ENCODE measurements at places on chromosomes 4 and X.

- DNase-seq = no peak
Measured at GRCh38 chr4:173208420-173208819, 39.8 kb downstream of the GALNT7 start.

GRCh38 chr4:95093936-95094929 lies 336.5 kb downstream of the BMPR1B start:
- no peak for DNase-seq

DNA sequence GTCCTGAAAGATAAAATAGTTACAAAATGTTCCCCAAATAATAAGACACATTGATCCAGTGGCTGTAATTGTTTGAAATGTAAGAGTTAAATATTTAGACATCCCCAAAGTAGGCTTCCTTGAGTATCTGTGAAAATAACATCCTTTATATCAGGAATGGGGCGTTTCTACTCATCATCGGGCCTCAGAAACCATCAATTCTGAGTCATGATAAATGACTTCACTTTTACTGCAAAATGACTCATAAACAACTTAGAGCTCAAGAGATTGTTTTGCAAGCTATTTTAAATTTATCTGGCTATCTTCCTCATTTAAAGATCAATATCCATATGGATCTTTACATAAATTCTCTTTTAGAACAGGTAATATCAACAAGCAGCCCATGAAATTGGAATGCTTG lies 369.4 kb upstream of the CNKSR2 start:
- DNase-seq = no peak

GRCh38 chr4:83261307-83261706 lies 23.3 kb downstream of the COQ2 start:
- DNase-seq = no peak

DNA sequence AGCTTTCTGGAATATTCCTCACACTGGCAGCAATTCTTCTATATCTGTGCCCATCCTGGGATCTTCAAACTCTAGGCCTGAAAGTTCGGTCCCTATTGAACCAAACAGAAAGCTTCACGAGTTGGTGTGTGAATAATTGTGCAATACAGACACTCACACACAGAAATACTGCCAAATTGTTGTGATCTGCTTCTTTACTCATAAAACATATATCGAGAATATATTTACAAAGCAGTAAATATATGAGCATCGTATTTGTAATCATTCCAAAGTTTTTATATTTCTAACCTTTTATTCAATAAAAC lies 56.6 kb upstream of the BEX4 start:
- no peak for DNase-seq

DNA sequence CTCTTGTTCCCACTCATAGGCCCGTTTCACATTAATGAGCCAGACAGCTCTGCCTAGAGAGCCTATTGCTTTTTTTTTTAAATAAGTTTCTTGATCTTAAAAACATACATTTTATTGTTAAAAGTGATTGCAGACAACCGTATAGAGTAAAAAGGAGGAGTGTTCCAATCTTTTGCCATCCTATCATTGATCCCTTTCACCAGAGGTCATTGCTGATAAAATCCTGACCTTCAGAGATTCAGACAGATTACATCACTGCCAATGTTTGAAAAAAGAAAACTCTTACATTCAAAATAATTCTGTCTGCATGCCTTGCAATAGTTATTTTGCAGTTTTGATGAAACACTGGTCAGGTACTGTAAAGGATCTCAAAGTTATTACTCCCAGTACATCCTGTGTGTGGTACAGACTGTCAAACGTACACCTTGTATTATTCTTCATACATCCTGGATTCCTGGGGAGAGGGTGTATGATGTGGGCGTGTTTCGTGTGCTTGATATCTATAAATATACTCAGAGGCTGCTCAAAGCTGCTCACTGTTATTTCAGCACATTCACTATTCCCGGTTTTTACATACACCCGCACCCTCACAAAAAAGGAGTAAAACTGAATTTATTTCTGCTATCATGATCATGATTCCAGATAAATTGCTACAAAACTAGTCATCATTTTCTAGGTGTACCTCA lies 15.4 kb upstream of the KLHL2 start:
- DNase-seq = no peak
